Motor neuron (in vitro differentiated cells): ENCODE measurements at places on chromosomes 1 and 21.

DNA sequence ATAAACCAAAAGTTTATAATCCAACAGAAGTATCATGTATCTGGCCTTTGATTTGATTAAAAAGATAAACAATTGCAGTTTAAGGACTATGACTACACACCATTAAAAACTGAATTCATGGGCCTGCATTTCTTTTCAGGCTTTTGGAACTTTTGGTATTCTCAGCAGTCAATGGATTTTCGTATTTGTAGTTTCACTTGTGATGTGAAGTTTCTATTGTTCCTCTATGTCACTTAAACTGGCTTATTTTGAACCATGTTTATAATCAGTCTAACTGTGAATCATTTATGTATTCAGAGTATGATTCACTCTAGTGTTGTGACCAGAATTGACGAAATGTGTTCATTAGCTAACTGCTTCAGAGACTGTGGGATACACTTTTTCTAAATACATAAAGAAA is 132.9 kb downstream of the COQ8A start:
- ATAC-seq, result peak; percentile 94

DNA sequence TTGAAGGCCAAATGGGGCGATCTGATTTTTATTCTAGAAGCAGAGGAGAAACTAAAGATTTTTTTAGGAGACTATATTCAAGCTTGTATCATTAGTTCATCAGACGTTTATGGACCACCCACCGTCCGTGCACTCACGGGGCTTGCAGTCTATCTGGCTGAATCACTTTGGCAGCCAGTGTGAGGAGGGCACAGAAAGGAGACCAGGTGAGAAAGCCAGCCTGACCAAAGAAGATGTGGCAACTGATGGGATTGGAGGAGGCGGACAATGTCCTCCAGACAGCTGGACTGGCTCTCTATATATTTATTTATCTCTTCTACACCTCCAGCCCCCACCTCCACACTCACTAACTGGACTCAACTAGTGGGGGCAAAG is 822 bp upstream of the ELOVL1 start:
- ATAC-seq, result no peak

- ATAC-seq, result no peak
These were observed 163.4 kb upstream of the USP24 start for GRCh38 chr1:55378582-55378981.

- ATAC-seq, result no peak
These were observed 18.8 kb upstream of the F3 start for GRCh38 chr1:94560333-94560732.

DNA sequence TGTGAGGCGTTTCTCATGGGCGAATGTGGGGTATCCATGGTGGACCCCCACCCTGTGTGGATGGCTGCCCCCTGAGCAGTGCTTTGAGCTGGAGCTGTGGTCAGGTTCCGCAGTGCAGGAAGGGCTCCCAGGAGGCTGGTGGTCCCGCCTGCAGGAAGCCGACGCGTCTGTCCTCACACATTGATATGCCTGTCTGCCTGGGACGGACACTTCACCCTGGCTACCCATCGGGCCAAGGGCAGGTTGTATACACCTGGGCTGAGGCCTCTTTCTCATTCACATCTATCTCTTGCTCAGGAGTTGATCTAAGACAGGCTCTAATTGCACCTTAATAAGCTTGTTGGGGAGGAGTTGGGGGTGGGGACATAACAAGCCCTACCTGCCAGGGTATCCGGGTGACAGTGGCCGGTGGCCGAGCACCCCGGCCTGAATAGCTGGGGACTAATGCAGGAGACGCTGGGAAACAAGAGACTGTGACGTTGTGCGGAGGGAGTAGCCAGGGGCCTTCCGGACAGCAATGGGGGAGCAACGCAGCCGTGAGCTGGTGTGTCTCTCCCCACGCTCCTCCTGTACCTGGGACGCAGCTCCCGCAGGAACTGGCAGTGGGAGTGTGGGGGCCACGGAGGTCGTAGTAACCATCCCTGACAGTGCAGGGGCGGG is 21.7 kb downstream of the PDXK start:
- peak; percentile 30 for ATAC-seq

- ATAC-seq, result no peak
These were observed 13.5 kb downstream of the MAP3K21 start for GRCh38 chr1:233340966-233341516.

GRCh38 chr1:46459315-46459714 is 30.3 kb upstream of the DMBX1 start:
- ATAC-seq, result no peak

GRCh38 chr1:193417403-193417802 is 231.0 kb upstream of the B3GALT2 start:
- ATAC-seq, result no peak

GRCh38 chr21:35974775-35975174 is 85.6 kb downstream of the SETD4 start:
- peak; percentile 70 for ATAC-seq

- no peak for ATAC-seq
These were observed 74.9 kb upstream of the TMPRSS2 start for GRCh38 chr21:41582866-41583265.

- no peak for ATAC-seq
These were observed 5.7 kb upstream of the DNAH14 start for GRCh38 chr1:224923726-224924125.
